Stimulated activated CD4-positive, alpha-beta T cell treated with anti-CD3 and anti-CD28 coated beads, Interleukin-4, amount 100 ng/mL, for 1 hour (primary cell): ENCODE measurements at places on chromosomes 5 and 9.

GRCh38 chr9:89166852-89167251 lies 11.8 kb downstream of the SHC3 start:
- DNase-seq: no peak

DNA sequence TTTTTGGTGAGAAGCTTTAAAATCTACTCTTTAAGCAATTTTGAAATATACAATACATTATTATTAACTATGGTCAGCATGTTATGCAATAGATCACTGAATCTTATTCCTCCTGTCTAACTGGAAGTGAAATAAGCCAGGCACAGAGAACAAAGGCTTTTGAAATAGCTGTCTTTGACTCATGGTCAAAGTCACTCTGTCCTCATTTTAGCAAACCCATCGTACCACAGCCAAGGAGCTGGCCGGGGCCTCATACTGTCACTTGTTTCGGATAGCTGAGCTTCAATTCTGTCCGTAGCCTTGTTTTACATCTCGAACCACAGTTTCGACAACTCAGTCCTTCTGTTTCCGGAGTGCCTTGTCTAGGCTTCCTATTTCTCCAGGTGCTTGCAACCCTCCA lies 19.2 kb downstream of the ADCY2 start:
- DNase-seq: no peak

DNA sequence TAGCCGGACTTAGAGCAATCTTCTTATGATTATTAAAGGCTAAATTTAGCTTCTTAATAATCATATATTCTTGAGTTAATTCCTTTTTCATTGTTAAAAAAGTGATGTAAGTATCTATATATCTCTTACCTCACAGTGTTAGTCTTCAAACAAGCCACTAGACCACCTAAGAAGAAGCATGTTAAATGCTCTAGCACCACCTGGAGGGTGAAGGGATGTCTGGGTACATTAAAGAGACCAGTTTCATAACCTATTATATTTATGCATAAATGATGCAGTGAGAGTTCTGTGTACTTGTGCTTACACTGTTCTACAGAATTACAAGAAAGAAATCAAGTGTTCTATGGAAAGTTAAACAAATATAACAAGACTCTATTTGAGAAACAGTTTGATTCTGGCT lies 55.9 kb upstream of the SLCO6A1 start:
- no peak for DNase-seq

GRCh38 chr9:86854898-86855523 lies 92.3 kb downstream of the GAS1 start:
- DNase-seq: no peak

GRCh38 chr9:107281922-107282667 lies 984 bp upstream of the RAD23B start:
- DNase-seq: no peak
